Hematopoietic multipotent progenitor cell treated with erythropoietin and hydrocortisone succinate and interleukin-3 and kit ligand, for 17 days (in vitro differentiated cells): ENCODE measurements at places on chromosomes 6 and 20.

DNA sequence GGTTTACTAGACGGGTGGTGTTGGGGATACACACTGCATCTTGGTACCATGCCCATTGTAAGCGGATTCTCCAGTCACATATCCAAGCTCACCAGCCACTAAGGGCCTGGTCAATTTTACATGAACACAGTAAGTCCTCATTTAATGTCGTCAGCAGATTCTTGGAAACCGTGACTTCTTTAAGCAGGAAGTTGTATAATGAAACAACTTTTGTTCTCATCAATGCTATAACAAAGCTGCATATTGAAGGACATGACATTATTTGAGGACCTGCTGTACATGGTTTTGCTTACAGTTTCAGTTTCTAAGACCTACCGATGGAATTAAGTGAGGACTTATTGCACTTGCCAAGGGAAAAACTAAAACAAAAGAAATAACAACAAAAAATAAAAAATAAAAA lies 295.6 kb downstream of the SYNE1 start:
- DNase-seq = no peak

GRCh38 chr6:21158149-21158548 lies 435.4 kb upstream of the SOX4 start:
- no peak for DNase-seq

DNA sequence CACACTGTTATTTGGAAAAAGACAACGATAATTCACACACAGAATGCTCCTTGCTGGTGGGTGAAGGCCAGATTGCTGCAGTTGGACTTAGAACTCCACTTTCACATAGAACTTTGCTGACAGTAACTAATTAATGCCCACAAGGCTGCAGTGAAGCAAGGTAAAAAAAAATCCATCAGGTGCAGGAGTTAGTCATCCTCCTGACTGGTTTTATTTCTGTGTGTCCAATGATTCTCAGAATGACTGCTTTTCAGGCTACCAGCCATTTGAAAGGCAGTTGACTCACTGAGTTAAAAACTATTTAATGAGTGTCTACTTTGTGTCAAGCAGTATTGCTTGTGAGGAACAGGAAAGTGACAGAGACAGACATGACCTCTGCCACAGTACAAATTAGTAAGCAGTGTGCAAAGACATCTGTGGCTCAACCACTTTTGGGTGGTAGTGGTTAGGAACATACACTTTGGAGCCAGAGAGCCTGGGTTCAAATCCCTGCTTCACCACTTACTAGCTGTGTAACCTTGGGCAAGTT lies 41.9 kb downstream of the ELOVL5 start:
- DNase-seq = no peak

GRCh38 chr6:81623106-81623759 lies 129.2 kb downstream of the TENT5A start:
- DNase-seq = no peak

- no peak for DNase-seq
Observed at GRCh38 chr6:73131706-73132105, 93.6 kb downstream of the KHDC1L start.

- DNase-seq = no peak
Observed at GRCh38 chr20:46230801-46231282, 77.5 kb downstream of the CDH22 start.

DNA sequence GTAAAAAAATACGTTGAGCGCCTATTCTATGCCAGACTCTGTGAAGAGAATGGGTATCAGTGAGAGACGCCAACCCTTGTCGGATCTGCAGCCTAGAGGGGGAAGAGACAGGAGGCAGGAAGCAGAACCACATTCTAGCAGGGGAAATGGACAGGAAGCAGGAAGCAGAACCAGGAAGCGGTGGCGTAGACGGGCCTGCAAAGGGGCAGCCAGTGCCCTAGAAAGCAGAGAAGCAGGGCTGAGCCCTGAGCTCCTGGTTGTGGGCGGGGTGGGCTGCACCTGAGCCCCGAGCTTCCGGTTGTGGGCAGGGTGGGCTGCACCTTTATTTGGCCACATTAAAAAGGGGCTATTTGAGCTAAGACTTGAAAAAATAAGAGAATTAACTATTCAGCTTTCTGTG lies 71.9 kb downstream of the FAM120B start:
- no peak for DNase-seq

GRCh38 chr20:32368925-32369324 lies 10.8 kb downstream of the ASXL1 start:
- no peak for DNase-seq

DNA sequence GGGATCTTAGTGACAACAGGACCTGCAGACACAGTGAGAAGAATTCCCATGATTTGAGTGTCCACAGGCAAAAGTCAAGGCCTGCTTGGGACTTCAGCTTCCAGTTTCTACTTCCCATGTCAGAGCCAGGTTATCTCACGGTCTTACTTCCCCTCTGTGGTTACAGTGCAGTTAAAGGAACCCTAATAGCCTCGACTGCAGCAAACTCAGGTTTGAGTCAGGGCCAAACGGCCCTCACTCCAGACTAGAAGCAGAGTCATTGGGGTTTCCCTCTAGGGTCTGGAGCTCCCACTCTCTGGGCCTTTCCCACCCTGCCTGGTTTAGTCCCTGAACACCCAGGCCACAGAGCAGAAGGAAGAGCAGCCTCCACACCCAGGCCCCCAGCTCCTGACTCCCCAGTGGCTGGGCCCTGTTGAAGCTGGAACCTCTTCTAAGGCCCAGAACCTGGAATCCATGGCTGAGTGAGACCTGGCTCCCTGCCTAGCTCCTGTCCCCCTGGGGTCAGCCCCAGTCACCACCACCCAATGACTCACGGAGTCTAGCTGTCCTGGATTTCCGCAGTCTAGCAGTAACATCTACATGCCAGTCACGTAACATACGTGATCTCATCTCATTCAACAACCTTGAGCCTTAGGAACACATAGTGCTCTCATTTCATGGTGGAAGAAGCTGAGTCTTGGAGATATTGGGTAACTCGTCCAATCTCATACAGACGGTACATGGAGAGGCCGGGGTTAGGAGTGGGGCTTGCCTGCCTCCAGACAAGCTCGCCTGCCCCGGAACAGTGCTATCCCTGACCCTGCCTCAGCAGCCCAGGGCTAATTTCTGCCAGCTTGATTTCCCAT lies 9.2 kb upstream of the GHRH start:
- DNase-seq = no peak

DNA sequence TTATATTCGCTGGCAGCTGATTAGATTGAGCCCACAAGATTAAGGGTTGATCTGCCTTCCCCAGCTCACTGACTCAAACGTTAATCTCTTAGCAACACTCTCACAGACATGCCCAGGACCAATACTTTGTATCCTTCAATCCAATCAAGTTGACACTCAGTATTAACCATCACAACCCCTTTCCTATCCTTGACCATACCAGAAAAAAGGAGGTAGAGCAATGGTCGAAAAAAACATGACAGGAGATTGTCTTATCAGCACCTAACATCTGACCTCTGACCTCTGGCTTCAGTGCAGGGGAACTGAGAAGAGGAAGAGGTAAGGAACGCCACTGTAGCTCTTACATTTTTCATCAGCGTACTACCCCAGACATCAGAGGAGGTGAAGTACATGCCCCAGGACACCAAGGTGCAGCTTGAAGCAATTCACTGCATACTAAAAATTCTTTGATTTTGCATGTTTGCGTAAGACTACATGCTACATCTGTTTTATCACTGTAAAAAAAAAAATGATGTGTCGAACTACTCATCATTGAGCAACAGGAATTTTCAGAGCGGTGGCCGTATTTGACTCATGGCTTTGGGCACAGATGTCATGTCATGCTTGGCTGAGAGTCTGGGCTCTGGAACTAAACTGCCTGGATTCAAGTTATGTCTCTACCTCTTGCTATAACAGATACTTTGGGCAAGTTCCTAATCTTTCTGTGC lies 188.0 kb upstream of the TAB2 start:
- DNase-seq = peak; percentile 56

- DNase-seq = peak; percentile 65
Observed at GRCh38 chr20:23133560-23133998, 47.5 kb upstream of the CD93 start.

DNA sequence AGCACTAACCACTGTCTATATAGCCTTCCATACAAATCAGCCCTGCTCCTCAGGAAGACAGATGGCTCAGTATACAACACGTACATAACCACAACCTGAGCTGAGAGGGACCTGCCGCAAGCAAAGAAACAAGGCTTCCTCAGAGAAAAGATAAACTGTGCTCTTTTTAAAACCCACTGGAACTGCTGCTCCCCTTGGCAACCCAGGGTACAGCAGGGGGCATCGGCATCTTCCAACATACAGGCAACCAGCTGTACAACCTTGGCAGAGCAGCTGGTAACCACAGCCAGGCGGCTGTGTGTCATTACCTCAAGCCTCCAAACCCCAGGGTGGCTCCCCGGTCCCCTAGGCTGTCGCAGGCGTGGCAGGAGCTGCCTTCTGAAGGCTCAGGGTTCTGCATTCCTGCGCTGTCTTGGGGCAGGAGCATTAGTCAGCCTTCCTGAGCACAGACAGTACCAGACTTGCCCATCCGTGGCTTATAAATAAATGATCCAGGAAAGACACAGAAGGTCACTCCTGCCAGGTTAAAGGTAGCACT lies 249.5 kb downstream of the ADGRG6 start:
- no peak for DNase-seq

GRCh38 chr6:36129941-36130666 lies at the start of gene MAPK13:
Gene MAPK13 (plus strand): TSS chr6:36130513. CDS start chr6:36130583, 70 bp downstream.
- no peak for DNase-seq

DNA sequence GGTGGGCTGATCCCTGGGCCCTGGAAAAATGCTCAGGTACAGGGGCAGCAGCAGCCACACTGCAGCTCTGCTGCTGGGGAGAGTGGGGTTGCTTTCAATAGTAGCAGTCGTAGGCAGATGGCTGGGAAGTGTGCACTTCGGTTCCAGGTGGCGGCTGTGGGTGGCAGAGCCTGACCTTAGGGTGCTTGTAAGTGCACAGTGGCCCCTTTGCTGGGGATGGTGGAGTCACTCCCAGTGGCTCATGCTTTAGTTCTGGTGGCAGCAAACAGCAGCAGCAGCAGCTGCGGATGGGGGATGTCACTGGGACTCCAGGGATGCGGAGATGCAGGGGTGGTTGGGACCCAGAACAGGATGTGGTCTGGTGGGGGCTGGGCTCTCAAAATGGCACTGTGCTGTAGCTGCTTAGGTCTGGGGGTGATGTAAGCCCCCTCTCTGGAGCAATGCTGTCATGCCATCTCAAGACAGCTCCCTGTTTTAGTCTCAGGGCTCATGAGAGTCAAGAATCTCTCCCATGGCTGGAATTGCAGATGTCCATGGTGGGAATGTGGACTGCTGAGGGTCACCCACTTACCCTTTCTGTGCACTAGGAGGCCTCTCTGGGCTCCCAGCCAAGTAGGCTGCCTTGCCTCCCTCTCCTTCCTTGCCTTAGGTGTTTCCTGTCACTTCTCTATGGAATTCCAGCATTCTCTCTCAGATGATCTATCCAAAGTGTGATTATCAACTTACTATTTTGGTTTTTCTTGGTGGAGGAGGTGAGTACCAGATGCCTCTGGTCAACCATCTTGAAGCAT lies 146.7 kb upstream of the SLC22A23 start:
- DNase-seq = no peak

DNA sequence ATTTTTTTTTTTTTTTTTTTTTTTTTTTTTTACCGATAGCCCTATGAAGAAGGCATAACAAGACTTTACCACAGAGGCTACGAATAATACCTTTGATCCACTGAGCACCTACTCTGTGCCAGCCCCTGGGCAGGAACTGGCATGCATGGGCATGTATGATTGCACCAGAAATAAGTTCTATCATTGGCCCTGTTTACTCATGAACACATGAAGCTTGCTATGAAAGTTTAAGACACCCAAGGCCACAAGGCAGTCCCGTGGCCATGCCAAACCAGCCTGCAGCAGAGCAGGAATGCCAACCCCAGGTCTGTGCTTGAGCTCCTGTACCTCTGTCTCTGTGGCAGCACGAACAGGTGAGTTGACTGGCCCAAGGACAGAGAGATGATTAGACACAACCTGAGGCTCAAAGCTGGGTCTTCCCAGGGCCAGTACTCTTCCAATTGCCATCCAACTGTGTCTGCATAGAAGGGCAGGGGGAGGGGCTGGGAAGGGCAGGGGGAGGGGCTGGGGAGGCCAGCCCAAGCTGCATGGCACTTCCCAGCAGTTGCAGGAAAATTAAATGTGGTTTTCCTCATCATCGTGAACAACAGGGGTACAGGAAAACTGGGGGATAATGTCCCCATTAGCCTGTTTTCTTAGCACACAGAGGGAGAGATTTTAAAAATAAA lies 63.5 kb downstream of the LRFN2 start:
- DNase-seq = no peak

DNA sequence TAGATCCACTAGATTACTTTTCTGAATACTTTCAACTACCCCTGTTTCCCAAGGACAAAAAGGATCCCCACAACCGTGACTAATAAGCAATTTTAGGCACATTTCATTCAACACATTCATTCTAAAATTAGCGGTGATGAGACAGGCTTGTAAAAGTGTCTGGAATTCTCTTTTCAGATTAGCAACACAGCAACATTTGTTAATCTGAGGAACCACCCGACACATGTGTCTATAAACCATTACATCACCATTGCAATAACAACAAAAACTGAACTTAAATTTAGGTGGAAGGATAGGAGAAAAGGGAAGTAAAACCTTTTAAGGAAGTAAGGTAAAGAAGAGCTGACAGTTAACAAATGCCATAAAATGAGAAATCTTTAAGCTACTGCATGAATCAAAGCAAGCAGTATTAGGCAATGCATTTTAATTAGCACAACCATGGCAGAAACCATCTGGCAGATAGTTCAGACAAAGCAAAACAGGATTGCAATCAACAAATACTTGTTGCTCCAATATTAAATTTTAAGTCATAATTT lies 49.1 kb downstream of the MAP3K7 start:
- DNase-seq = no peak
